ENCODE measurements at places on chromosomes 11 and 22. TPM values are rescaled to one million over a fixed set of nuclear protein-coding genes. Genes with fewer than 3 reads are reported as not detected.

- H3K27me3 ChIP-seq: no peaks in the 10 kb centered on the region
- H3K4me1 ChIP-seq: no peaks in the 10 kb centered on the region
- no peak for DNase-seq
Measured at GRCh38 chr11:116808262-116809175, 14.6 kb downstream of the APOA4 start.

CATSPERZ gene
- 1.8 TPM for total RNA-seq

DNA sequence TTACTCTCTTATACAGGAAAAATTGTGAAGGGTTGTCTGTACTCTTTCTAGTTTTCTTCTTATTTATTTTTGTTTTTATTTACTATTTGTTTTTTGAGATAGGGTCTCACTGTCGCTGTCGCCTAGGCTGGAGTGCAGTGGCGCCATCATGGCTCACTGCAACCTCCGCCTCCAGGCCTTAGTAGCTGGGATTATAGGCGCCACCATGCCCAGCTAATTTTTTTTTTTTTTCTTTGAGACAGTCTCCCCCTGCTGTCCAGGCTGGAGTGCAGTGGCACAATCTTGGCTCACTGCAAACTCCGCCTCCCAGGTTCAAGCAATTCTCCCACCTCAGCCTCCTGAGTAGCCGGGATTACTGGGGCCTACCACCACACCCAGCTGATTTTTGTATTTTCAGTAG is 18.4 kb downstream of the CUL5 start:
- H3K27me3 ChIP-seq: no peaks in the 10 kb centered on the region
- H3K27ac ChIP-seq: no peak overlapping the region
- no peak overlapping the region for H3K4me3 ChIP-seq
- no peaks in the 10 kb centered on the region for H3K36me3 ChIP-seq
- DNase-seq: no peak
- no peaks in the 10 kb centered on the region for H3K4me1 ChIP-seq

GRCh38 chr22:19772673-19773469 is 12.3 kb downstream of the TBX1 start:
- peaks cover 8% of the 10 kb centered on the region for H3K27me3 ChIP-seq
- H3K36me3 ChIP-seq: no peaks in the 10 kb centered on the region
- H3K4me3 ChIP-seq: no peak overlapping the region
- no peak for DNase-seq

GRCh38 chr22:18093661-18094060 is 15.9 kb downstream of the PEX26 start:
- H3K4me1 ChIP-seq: no peaks in the 10 kb centered on the region
- H3K36me3 ChIP-seq: no peaks in the 10 kb centered on the region
- no peak overlapping the region for H3K4me3 ChIP-seq
- H3K27me3 ChIP-seq: no peaks in the 10 kb centered on the region
- H3K27ac ChIP-seq: no peak overlapping the region

- no peaks in the 10 kb centered on the region for H3K27me3 ChIP-seq
- H3K4me1 ChIP-seq: no peaks in the 10 kb centered on the region
- no peak for DNase-seq
Measured at GRCh38 chr11:46020084-46020599, 97.7 kb downstream of the LARGE2 start.

- no peaks in the 10 kb centered on the region for H3K27me3 ChIP-seq
- H3K36me3 ChIP-seq: no peaks in the 10 kb centered on the region
- DNase-seq: no peak
- H3K4me3 ChIP-seq: no peak overlapping the region
- peak overlapping the region; percentile 33 for H3K27ac ChIP-seq
- no peaks in the 10 kb centered on the region for H3K4me1 ChIP-seq
Measured at GRCh38 chr11:9639099-9639498, 24.8 kb upstream of the SWAP70 start.

DNA sequence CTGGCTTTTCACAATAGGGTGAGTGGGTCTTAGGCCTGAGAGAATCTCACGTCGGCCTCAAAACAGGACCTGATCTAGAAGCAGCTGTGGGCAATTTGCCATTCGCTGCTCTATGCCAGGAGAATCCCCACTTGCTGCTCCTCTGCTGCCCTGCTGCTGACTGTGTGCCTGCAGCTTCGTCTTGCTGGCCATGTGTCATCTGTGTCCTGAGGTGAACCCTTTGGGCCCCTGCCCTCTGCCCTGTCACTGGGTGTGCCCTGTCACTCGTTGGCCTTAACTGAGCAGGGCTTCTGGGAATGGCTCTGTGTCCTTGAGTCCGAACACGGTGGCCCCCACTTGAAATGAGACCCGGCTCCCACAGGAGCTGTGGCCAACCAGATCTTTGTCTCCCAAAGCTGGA is 6.2 kb downstream of the NAA40 start:
- H3K4me3 ChIP-seq: no peak overlapping the region
- H3K4me1 ChIP-seq: peaks cover 9% of the 10 kb centered on the region
- no peaks in the 10 kb centered on the region for H3K36me3 ChIP-seq
- no peak for DNase-seq
- peak overlapping the region; percentile 71 for H3K27ac ChIP-seq

DNA sequence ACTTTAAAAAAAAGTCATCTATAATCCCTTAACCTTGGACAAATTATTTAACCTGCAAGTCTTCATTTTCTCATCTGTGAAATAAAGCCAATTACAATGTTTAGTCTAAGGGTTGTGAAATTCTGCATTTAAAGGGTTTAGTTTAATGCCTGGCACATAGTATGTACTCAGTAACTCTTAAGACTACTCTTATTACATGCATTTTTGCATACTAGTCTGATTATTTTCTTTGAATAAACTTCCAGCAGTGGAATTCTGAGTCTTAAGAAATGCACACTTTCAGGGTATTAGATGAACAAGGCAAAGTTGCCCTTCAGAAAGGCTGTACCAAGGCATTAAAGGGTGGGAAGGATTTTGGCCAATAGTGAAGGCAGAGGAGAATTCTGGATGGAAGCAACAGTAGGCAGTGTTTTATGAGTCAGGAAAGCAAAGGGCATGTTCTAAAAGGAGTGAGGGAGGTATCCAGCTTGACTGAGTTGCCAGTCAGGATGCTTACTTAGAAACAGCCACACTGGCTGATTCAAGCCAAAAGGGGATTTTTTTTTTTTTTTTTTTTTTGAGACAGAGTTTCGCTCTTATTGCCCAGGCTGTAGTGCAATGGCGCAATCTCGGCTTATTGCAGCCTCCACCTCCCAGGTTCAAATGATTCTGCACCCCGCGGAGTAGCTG is 50.5 kb downstream of the SWAP70 start:
- no peaks in the 10 kb centered on the region for H3K36me3 ChIP-seq
- no peaks in the 10 kb centered on the region for H3K27me3 ChIP-seq
- H3K4me1 ChIP-seq: peaks cover 4% of the 10 kb centered on the region
- no peak overlapping the region for H3K27ac ChIP-seq
- H3K4me3 ChIP-seq: no peak overlapping the region
- DNase-seq: no peak

- no peak overlapping the region for H3K27ac ChIP-seq
- no peak for DNase-seq
- no peak overlapping the region for H3K4me3 ChIP-seq
- H3K4me1 ChIP-seq: no peaks in the 10 kb centered on the region
Measured at GRCh38 chr22:46124383-46125144, 25.8 kb upstream of the PPARA start.

DNA sequence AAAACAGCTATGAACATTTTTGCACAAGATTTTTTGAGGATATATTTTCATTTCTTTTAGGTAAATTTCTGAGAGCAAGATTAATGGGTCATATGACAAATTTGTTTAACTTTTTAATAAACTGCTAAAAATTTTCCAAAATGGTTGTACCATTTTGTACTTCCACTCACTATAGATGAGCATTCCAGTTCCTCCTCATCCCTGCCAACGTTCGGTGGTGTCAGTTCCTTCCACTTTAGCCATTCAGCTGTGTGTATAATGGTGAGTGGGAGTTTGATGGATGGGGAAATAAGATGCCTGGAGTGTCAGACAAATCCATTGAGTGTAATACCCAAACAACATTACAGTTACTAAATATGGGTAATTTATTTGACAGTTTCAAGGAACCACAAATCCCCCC is 49.7 kb downstream of the MIAT start:
- no peaks in the 10 kb centered on the region for H3K36me3 ChIP-seq
- H3K27me3 ChIP-seq: no peaks in the 10 kb centered on the region
- DNase-seq: no peak
- H3K27ac ChIP-seq: no peak overlapping the region
- H3K4me3 ChIP-seq: no peak overlapping the region

DNA sequence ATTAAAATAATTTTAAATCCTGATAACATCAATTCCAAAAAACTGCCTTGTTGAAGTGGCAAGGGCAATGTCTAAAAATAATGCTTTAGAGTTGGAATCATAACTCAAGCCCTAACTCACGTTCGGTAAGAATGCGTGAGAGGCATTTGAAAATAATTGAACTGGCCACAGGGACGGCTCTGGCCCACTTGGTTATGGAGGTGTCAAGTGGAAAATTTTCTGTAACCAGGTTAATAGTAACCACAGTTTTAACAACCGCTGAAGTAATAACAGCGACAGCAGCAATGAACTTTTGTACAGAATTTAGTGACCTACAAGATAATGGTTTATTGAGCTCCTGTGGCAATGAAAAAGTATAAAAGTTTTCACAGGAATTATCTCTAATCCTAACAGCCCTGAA is 79.4 kb downstream of the ETS1 start:
- H3K27me3 ChIP-seq: no peaks in the 10 kb centered on the region
- H3K4me3 ChIP-seq: peak overlapping the region; percentile 34
- no peaks in the 10 kb centered on the region for H3K4me1 ChIP-seq

GRCh38 chr11:6621711-6622211 is 2.5 kb upstream of the TPP1 start:
- no peak overlapping the region for H3K27ac ChIP-seq
- no peaks in the 10 kb centered on the region for H3K4me1 ChIP-seq
- DNase-seq: no peak
- H3K4me3 ChIP-seq: no peak overlapping the region
